Renal cortical epithelial cell (primary cell): ENCODE measurements at places on chromosomes 2 and 18.
A peak's percentile ranks its signal among the peaks of the same experiment; 100 is the strongest.

DNA sequence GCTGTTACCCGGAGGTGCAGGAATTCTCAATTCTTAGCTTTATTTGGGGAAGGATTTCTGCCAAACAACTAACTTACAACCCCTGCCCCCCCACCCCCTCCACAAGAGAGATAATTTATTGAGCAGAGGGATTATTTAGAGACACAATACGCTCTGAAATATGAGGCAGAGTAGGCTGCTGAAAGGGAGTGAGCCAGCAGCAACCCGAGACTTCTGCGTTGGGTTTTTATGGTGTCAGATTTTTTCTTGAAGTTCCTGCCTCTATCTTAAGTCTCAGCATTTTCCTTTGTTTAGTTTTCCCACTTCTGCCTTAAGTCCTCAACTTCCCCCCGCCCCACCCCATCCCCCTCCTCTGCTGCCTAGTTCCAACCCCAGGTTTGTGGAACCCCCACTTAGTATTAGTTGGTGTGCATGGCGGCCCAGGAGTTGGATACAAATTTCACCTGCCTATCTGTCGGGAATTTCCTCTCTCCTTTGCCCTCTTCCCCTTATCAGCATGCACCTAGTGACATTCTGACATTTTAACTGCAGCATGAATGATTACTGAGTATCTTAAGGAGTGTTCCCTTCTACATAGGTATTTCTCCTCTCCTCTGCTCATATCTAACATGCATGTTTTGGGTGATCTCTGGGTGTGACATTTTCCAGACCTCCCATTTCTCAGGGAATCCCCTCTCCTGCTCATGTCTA, 1635.9 kb upstream of the LRRTM1 start:
- DNase-seq = no peak

DNA sequence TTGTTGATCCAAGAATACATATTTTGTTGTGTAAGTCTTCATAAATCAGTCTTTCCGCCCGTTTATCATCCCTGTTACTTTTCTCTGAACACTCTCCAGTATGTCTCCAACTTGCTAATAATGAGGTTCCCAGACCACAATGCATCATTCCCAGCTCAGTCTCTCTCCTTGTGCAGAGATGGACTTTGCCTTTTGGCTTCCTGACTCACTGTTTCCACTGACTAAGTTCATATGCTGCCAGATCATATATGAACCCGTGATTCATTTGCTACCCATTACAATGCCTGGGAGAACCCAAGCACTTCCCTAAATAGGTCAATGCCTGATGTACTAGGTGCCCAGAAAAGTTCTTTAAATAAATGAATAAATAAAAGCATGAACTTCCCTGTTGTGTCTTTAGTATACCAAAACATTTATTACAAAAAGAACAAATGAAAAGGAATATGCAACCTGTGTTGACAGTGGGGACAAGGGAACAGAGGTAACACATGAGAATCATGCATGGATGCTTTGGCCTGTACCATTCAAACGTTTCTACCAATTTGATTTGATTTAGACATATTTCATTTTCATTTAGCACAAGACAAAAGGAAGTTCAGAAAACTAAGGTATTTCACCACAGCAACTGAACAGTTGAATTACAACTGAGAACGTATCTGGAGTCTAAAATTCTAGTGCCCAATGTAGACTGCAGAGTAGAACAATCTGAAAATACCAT, 215.4 kb upstream of the HNRNPA3 start:
- DNase-seq = peak; percentile 96

DNA sequence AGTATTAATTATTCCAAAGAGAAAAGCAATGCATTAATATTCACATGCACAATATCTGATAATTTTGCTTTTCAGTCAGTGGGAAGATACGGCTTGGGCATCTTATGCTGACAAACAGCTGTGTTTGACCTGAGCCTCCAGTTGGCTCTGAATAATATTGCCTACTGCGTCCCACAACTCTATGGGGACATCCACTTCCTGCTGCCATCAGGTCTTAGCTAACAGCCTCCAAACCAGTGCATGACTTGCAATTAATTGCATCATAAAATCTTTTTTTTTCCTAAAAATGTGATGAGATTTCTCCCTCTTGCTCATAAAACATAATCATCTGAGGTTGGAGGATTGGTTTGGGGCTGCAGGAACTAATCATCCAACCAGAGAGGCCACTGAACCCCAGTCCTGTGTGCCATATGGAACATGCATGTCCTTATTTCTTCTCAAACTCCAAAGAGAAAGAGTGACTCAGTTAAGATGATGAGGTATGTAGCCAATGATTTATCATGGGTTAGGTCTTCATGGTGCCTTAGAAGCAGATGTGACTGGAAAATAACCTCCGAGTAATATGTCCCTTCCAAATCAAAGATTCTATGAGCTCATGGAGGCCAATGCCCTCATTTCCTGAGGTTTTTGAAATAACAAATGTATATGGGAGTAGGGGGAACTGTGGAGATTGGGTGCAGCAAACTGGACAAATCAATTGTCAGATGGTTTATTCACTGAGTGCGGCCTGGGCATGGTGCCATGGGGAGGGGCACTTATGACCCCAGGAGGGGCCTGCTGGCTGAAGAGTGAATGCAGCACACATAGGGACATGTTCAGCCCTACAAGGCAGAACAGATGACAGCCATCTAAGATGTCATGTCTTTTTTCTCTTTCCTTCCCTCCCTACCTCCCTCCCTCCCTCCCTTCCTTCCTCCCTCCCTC, 39.4 kb downstream of the EDAR start:
- no peak for DNase-seq

- peak; percentile 83 for DNase-seq
Observed at GRCh38 chr2:44244135-44244871, 31.0 kb upstream of the SLC3A1 start.

GRCh38 chr2:3447789-3448317, 68.4 kb downstream of the TRAPPC12 start:
- DNase-seq = no peak

DNA sequence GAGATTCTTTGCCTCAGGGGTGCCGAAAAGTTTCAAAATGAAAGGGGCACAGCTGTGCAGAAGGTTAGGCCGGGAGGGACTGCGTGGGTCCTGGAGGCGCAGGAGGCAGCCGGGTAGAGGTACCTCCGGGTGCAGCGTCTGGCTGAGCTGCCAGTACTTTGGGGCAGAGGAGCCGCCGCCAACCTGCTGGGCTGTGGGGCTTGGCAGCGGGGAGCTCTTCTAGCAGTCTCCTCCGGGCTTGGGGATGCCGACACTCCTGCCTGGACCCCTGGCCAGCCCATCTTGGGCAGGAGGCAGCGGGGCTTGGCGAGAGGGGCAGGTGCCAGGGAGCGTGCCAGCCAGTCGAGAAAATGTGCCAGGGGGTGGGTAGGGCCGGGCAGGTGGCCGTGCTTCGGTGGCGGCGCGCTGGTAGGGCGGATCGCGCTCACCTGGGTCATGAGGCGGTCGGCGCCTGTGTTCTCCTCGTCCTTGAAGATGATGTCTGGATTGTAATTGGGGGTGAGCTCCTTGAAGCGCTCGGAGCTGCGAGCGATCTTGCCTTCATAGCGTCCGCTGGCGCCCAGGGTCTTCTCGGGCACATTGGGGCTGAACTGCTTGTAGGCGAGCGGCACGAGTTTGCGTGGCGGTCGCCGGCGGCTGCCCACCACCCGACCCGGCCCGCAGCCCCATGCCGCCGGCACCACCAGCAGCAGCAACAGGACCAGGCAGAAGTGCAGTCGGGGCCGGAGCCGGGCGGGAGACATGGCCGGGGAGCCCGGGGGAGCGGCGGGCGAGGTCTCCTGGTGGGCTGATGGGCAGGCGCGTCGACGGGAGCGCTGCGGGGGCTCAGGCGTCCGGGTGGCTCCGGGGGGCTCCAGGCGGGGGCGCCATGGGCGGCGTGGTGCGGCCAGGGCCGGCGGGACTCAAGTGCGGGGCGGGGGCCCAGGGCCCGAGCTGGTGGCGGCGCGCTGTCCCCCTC, 717 bp downstream of the IHH start:
- no peak for DNase-seq

DNA sequence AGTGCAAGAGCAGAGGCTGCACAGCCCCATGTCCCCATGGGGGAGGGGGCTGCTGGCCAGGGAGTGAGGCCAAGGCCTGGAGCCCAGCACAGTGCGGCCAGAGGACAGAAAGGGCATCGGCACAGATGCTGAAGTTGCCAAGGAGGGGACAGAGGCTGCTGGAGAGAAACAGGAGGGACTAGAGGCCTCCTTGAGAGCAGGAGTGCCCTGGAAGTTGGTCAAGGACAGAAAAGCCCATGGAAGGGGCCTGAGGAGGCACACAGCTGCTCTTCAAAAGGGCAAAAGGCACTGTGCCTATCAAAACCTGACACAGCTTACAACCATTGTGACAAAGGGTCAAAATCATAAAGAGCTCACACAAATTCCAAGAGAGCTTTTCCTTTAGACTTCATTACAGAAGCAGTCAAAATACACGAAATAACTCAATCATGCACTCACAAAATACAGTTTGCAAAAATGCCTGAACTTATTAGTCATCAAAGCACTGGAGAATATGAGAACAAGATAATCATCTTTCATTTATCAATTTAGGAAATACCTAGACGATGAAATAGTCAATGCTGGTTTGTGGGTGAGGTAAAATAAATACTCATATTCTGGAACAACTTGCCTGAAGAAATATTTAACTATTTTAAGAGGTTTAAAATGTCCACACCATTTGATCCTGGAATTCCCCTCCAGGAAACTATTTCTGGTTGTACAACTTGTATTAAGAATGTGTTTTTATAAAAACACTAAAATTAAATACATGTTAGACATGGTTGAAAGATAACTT, 79.6 kb downstream of the USP40 start:
- DNase-seq = peak; percentile 82

GRCh38 chr2:45886171-45886663, 234.7 kb downstream of the PRKCE start:
- no peak for DNase-seq

DNA sequence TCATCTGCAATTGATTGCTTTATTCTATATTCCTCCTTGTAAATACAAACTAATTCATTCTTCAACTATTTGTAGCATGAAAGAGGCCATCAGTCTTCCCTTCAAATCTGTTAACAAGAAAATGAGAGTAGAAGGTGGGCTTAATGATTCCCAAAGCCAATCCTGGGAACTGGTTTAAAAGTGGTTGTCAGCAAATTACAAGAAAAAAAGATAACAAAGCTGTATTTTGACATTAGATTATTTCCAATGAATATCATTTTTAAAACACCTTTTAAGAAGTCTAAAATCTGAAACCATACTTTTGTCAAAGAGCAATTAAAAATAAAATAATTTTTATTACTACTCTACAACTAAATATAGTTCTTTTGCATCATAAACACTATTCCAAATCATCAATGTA, 139.2 kb downstream of the DYM start:
- peak; percentile 11 for DNase-seq

DNA sequence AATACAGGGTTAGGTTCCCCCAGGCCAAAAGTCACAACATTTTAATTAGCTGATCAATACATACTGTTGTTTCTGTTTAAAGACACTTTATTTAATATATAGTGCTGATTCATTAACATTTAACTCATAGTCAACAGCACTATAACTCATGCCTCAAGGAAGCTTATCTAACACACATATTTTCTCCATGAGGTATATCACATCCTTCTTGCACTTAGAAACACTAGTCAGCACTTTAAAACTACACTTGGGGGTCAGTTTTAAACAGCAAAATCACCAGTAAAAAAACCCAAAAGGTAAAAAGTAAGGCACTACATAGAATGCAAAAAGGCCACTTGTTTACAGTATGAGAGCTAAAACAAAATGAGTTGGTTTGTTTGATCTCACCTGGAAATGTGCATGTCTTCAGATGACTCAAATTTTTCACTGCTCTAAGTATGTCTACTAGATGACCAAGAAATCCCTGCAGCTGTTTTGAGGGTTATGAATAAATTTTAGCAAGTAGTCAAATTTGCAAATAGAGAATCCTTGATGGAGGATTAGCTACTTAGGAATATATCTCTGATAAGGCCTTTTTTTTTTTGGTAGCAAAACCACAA, 54.1 kb upstream of the EPB41L5 start:
- no peak for DNase-seq
